ENCODE measurements at places on chromosomes 11 and 22. TPM values are rescaled to one million over a fixed set of nuclear protein-coding genes. Genes with fewer than 3 reads are reported as not detected.
A peak's percentile ranks its signal among the peaks of the same experiment; 100 is the strongest.

GRCh38 chr11:126406368-126406767 lies 50.9 kb downstream of the ST3GAL4 start:
- DNase-seq: no peak

IL10RA gene
- total RNA-seq: not detected

FOLR3 gene
- total RNA-seq: not detected

DNA sequence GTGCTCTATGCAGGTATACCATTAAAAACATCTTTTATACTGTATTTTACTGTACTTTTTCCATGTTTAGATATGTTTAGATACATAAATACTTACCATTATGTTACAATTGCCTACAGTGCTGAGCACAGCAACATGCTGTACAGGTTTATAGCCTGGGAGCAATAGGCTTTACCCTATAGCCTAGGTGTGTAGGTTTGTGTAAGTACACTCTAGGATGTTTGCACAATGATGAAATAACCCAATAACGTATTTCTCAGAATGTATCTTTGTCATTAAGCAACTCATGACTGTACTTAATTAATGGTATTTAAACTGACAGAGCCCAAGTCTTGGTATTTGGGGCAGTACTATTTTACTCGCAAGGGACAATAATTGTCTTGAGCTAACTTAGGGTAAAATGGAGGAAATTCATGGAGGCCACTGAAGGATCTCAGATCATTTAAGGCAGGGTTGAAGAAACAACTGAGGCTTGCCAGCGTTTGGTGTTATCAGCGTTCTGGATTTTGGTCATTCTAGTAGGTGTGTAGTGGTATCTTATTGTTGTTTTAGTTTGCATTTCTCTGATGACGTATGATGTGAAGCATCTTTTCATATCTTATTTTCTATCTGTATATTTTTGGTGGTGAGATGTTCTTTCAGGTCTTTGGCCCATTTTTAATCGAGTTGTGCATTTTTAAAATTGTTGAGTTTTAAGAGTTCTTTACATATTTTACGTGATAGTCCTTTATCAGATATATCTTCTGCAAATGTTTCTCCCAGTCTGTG lies 42.4 kb downstream of the ADAMTS15 start:
- DNase-seq: no peak

DNA sequence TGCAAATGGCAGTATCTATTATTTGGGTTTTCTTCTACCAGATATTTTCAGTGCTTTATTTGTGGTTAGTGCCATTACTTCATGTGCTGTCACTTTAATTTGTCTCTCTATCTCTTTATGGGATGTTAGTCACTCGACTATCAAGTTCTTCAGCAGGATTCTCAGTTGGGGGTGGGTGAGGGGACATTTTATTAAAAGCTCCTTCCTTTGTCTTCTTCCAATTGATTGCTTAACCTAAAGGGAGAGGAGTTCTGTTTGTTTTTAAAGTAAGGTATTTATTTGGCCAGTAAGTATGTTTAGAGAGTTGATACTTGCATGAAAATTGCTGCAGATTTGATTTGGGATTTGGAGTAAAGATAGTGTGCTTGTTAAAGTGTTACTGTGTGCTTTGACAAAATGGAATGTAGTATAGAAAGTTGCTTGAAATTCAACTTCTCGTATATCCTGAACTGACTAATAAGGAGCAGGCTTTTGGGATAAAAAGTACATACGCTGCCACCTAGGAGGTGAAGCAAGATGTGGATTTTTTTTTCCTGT lies 10.3 kb downstream of the YAP1 start:
- peak; percentile 12 for DNase-seq

CNIH2 gene
- total RNA-seq: not detected

ARHGEF17 gene
- 30.3 TPM for total RNA-seq

DNA sequence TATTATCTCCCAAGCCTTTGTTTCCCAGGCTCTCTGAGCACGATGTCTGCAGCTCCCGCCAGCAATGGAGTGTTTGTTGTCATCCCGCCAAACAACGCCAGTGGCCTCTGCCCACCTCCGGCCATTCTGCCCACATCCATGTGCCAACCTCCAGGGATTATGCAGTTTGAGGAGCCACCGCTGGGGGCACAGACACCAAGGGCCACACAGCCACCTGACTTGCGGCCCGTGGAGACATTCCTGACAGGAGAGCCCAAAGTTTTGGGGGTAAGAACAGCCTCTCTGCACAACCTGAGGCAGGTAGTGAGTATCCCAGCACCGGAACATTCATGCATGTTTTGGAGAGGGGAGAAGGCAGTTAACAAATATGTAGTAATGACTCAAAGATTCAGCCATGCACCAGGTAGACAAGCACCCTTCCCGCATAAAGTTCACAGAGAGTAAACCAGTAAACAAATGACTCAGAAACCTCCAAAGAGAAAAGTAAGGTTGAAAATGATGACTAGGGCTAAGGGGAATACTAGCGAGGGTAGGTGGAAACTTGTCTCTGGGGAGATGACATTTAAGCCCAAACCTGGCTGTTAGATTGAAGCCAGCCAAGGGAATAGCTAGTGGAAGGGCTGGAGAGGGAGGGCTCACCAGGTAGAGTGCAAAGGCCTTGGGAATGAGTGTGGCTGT lies 7.2 kb downstream of the MS4A15 start:
- no peak for DNase-seq

GRCh38 chr22:22085702-22086500 lies 103.3 kb upstream of the TOP3B start:
- DNase-seq: no peak

GRCh38 chr11:123233280-123233974 lies 38.4 kb upstream of the CLMP start:
- no peak for DNase-seq

- DNase-seq: peak; percentile 97
Observed at GRCh38 chr11:9787981-9788521, 124.2 kb downstream of the SWAP70 start.

GRCh38 chr22:40122792-40123191 lies 54.9 kb upstream of the TNRC6B start:
- DNase-seq: no peak

DNA sequence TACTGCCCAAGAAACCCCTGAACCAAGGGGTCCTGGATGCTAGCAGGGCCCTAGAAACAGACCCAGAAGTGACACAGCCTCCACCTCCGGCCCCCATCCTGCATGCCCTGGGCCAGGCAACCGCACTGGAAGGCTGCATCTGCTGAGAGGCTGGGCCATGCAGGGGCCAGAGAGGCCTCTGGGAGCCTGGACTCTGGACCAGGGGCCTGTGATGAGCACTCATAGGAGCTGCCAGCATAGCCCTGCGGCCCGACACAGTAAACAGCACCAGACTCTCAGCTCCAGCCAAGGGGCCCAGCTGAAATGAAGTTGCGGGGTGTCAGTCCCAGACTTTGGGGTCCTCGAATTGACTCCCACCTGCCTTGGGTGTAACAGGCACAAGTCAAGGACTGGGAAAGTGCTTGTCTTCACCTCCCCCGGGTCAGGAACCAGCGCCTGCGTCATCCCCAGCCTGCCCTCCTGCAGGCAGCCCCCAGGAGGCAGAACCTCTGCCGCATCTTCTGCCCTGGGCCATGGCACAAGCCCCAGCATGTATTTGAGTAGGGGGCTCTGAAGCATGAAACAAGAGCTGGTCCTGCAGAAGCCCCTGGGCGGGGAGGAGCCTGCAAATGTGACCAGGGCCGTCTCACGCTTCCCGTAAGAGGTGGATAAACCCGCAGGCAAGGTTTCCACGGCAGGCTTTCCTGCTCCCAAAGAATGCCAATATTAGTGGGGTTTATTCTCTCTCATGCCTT lies 25.2 kb upstream of the CCND1 start:
- DNase-seq: no peak

GRCh38 chr11:64917663-64917995 lies 620 bp upstream of the ATG2A start:
- no peak for DNase-seq

FOLR1 gene
- total RNA-seq: 0.18 TPM

- no peak for DNase-seq
Observed at GRCh38 chr11:87849216-87849615, 326.0 kb downstream of the RAB38 start.

OOSP2 gene
- not detected for total RNA-seq

DNA sequence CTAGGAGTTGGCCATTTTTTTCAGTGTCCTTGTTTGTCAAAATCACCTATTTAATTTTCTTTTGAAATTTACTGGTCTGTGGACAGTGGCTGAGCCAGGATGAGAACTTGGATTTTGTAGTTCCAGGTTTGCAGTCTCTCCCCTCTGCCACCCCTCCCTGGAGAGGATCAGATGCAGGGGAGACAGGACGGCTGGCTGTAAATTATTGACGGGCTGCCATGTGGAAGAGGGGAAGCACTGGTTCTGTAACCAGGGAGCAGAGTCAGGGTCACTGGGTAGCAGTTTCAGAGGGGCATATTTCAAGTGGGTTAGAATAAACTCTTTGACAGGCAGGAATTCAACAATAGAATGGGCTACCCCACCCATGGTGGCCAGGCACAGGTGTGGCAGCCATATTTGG lies 20.6 kb upstream of the YWHAH start:
- no peak for DNase-seq

SLC5A12 gene
- total RNA-seq: 0.09 TPM

- peak; percentile 73 for DNase-seq
Observed at GRCh38 chr11:73625696-73626318, 20.6 kb upstream of the PLEKHB1 start.

GRCh38 chr22:27526901-27527300 lies 274.7 kb downstream of the MN1 start:
- no peak for DNase-seq

GRCh38 chr11:17894929-17895658 lies 117.8 kb downstream of the SERGEF start:
- DNase-seq: peak; percentile 11

GRCh38 chr11:503179-503981 lies 3.7 kb downstream of the RNH1 start:
- DNase-seq: peak; percentile 90

TRIM21 gene
- 15.6 TPM for total RNA-seq

DNA sequence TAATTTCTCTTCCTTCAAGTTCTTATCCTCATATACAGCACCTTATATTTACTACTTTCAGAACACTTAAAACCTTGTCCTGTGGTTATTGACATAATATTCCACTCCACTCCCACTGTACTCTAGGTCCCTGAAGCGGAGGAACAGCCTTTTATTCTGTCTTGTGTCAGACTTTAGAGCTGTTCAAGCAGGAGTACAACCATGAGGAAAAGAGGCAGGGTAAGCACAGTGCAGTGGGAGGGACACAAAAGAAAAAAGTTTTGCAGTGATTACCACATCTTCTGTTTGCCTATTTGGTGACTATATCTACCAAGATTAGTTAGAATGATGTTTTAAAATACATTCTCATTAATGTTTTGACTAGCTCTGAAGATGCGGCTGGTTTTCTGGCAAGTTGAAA lies 122.0 kb upstream of the CEP126 start:
- no peak for DNase-seq

GRCh38 chr22:24413736-24414385 lies 13.5 kb upstream of the ADORA2A start:
- no peak for DNase-seq

PPP2R5B gene
- total RNA-seq: 7.9 TPM

PRR14L gene
- total RNA-seq: 28.5 TPM

GRCh38 chr22:32518381-32518780 lies 43.8 kb downstream of the FBXO7 start:
- no peak for DNase-seq

- DNase-seq: no peak
Observed at GRCh38 chr22:23382428-23383218, 197.5 kb downstream of the IGLL1 start.

P2RY2 gene
- total RNA-seq: 0.18 TPM

OR2AG1 gene
- total RNA-seq: not detected

- DNase-seq: no peak
Observed at GRCh38 chr11:125025968-125026367, 37.1 kb upstream of the SLC37A2 start.

MUC6 gene
- not detected for total RNA-seq

SUSD2 gene
- total RNA-seq: 0.99 TPM

OR52E8 gene
- total RNA-seq: not detected

DNA sequence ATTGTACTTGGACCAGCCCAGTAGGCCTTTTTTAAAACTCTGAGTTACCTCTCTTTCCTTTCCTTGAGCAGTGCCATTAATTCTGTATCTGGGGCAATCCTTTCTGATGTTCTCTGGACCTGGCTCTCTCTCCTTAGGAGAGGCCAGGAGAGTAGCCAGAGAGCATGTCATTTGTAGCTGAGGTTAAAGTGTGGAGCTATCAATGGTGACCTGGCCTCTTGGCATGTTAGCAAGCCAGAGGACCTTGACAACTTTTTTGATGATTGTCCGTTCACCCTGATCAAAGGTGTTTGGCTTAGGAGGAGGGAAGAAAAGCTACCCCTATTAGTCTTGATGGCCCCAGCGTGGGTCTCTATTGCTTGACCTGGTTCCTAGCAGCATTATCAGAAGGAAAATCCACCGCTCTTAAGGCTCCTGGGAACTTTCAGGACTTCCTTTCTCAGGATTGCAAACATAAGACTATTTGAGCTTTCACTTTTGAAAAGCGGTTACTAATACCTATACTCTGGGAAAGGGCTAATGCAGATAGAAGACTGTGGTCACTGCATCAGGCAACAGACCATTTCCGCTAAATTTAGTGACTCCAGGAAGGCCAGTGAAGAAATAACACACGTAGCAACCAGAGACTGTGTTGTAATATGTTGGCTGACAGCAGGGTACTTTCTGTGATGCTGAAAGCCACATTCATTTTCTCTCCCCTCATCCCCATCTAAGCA lies 18.2 kb downstream of the LIMK2 start:
- DNase-seq: peak; percentile 54

DNA sequence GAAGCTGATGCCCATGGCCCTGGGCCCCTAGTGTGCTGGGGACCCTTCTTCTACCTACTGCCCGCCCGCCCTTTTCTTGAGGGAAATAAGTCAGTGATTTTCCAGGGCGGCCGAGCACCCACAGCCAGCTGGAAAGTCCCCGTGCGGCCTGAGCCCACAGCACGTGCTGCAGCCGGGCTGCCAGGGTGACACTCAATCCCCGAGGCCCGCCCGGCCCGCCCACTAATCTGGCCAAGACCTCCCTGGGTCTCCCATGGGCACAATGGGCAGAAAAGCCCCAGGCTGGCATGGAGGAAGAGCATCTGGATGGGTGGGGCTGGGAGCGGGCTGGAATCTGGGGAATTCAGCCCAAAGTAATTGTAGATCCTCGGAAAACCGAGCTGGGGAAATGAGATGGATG lies 24.8 kb downstream of the WNT7B start:
- DNase-seq: no peak

- DNase-seq: no peak
Observed at GRCh38 chr11:2431395-2431794, 12.9 kb downstream of the TRPM5 start.

RIBC2 gene
- total RNA-seq: 5.7 TPM

NAALAD2 gene
- total RNA-seq: 7.9 TPM

- DNase-seq: no peak
Observed at GRCh38 chr11:2860636-2861035, 24.9 kb downstream of the CDKN1C start.

ANKK1 gene
- not detected for total RNA-seq

DNA sequence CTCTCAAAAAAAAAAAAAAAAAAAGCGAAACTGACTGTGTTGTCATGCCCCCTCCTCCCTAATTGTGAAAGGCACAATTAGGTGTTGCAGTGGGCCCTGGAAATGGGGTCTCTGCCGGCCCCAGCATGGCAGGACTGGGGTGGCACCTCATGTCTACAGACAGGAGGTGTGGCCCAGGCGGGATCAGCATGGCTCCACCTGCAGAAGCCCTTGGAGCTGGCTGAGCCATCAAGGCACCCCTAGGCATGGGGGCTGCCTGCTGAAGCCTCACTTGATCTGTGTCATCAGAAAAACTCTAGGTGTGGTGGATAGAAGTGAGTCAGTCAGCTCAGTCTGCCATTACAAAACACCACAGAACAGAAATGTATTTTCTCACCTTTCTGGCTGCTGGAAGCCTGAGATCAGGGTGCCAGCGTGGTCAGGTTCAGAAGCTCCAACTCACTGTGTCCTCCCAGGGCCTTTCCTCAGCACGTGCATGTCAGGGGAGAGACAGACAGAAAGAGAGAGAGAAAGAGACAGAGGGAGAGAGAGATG lies 10.1 kb upstream of the B4GALNT4 start:
- no peak for DNase-seq

All from fibroblast of the aortic adventitia (primary cell).